ENCODE measurements at places on chromosomes 1 and 21.
A peak's percentile ranks its signal among the peaks of the same experiment; 100 is the strongest.

DNA sequence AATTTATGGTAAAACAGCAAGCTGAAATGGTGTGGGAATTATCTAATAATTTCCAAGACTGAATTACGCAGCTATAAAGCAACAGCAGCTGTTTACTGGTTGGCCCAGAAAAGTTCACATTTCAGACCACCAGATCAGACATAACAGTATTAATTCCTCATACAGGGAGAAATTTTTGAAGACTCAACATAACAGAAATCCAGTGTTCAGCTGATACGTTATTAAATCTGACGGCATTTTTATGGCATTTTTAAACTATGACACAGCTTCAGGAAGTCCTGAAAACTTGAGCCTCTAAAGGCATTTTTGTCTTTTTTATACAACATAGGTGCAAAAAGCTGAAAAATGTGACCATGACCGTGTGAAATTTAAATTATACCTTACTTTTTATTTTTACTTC is 91.2 kb downstream of the APP start:
- DNase-seq = peak; percentile 71

DNA sequence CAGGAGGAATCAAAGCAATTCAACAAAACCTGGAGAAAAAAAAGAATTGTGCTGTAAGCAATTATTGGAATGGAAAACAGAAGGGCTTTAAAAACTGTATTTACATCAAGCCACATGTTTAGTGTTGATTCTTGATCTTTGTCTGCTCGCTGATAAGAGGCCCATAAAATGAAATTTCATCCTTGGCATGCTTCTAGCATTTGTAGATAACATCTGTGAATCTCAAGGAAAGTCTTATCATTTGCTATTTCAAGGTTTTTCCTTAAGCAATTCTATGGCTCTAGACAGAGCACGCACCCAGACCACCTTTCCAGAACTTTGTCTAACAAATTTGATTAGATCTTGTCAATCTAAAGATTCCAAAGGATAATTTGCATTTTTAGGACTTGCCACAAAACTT is 181.0 kb upstream of the FGGY start:
- DNase-seq = no peak

DNA sequence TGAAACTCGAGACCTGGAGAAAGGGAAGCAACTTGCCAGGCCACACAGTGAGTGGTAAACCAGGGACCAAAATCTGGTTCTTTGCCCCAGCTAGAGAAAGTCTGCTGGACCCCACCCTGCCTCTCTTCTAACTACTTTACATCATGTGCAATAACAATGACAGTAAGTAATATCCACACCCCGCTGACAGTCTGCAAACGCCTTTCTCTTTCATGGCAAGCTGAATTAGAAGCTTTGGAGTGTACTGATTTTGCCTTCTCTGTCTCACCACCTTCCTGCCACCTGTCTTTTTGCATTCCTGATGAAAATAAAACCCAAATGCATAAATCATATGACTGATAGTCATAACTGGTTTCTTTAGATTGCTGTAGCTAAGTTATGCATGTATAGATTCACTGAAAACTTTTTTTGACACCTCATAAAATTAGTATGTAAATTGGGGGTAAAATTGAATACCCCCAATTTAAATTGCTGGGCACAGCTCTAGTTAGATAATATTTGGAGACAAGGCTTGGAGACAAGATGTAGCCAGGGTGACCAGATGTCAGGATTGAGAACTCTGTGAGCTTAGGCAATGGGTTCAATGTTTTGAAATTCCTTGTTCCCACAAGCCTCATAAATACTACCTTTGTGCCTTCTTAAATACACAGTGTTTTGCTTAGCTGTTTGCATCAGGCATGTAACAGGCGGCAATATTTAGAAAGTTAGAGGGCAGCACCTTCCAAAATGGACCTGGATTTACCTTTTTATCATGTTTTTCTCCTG is 73.5 kb downstream of the ST6GALNAC5 start:
- no peak for DNase-seq

DNA sequence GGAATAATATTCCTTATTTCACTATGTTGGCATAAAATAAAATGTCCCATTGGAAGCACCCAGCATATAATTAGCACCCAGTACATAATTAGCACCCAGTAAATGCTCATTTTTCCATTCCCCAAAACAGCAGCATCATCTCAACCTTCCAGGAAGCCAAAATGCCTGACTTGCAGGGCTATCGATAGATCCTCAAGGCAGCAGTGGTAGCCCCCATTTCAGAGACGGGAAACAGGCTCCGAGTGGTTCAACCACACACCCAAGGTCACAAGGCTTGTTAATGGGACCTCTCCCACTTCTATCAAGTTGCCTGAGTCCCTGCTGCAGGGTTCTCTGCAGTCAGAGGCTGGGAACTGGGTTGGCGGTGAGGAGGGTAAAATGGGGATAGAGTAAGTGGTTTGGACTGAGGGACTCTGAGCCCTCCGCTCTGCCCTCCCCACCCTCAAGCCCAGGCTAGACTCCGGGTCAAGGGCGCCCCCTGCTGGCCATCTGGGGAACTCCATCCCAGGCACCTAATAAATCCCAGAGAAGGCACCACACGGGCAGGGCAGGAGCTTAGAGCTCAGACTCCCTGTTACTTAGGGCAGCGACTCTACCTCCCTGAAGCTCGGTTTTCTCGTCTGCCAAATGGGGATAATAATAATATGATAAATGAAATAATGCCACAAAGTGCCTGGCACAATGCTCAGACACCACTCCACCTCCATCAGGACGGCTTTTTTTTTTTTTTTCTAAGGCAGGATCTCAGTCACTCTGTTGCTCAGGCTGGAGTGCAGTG is 21.9 kb upstream of the LAPTM5 start:
- peak; percentile 62 for DNase-seq

- peak; percentile 40 for DNase-seq
Measured at GRCh38 chr1:179493323-179493722, 82.4 kb downstream of the NPHS2 start.

DNA sequence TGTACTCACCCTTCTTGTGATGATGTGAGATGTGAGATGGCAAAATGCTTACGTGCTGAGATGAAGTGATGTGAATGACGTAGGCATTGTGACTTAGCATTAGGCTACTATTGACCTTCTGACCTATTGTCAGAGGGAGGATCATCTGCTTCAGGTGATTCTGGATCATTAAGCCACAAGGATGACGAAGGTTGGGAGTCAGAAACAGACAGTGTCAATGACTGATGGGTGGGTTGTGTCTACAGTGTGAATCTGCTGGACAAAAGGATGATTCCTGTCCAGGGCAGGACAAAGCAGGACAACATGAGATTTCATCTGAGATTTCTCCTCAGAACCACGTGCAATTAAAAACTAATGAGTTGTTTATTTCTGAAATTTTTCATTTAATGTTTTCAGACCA is 129.0 kb downstream of the GABPA start:
- DNase-seq = no peak

- no peak for DNase-seq
Measured at GRCh38 chr21:31909153-31910073, 36.6 kb downstream of the HUNK start.

- DNase-seq = no peak
Measured at GRCh38 chr1:37092937-37093336, 58.6 kb upstream of the GRIK3 start.

DNA sequence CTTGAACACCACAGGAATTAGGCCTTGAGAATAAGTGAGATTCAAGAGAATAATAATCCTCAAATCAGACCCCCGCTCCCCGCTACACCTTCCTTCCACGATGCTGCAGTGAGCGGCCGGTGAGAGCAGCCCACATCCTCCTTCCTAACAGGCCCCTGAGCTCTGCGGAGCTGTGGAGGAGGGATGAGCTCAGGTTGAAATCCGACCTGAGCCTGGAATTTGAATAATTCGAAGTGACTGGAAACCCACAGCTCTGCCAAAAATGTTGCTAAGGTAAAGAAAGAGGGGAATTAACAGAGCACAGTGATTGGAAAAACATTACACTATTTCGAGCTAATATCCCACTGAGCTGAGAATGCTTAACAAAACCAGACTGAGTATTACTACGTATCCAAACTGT is 90.0 kb downstream of the URB2 start:
- DNase-seq = peak; percentile 65

GRCh38 chr1:155170806-155171205 is 2.3 kb downstream of the KRTCAP2 start:
- DNase-seq = no peak

GRCh38 chr1:44576456-44577150 is 97.7 kb downstream of the TMEM53 start:
- no peak for DNase-seq

Measured in fibroblast of skin of back (primary cell).